ENCODE measurements at places on chromosomes 4 and X.

DNA sequence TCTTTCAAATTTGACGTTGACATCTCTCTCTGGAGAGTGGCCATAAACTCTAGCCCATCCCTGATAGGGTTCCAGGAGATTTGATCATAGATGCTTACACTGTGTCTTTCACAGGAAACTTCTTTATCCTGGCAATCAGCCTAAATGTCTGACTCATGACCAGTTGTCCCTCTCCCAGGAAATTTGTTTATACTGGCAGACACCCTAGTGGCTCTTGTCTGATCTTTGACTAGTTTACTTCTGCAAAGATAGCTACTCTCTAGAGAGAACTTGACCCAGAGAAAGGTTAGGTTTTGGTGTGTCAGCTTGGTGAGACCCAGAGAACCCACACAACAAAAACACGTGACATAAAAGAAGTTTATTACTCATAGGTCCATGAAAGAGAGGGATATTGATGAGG, 509.8 kb downstream of the CENPC start:
- DNase-seq = no peak

- no peak for DNase-seq
Observed at GRCh38 chrX:130103605-130104004, 6.7 kb downstream of the ELF4 start.

DNA sequence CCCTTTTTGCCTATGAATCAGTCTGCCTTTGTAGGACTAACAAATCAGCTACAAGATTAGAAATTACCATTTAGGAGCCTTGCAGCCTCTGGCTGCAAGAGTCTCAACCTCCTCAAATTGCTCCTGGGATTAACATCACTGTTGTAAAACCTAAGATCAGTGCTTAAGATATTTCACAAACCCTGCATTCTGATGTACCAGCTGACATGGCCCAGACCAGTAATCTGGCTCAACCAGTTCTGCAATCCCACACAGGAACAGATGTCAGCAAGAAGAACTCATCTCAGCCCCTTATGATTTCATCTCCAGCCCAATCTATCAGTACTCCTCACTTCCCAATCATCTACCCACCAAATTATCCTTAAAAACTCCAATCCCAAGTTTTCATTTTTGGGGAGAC, 32.5 kb upstream of the AADAT start:
- DNase-seq = no peak

- DNase-seq = no peak
Observed at GRCh38 chr4:111807576-111807975, 337.7 kb upstream of the FAM241A start.

DNA sequence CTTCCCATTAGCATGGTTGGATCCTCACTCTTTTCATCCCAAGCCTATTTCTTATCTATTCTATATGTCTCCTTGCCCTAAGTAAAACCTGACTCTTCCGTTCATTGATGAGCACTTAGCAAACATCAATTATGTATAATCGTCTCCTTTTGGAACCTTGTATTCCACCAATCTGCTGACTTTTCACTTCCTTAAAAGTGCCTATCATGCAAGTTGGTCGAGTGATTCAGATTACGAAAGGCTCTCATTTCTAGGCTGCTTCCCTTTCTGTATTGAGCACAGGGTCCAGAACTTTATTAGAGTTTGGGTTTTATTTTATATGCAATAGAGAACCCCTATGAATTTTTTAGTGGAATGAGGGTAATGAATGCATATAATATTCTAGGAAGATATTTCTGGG, 27.1 kb upstream of the ALB start:
- DNase-seq = no peak

DNA sequence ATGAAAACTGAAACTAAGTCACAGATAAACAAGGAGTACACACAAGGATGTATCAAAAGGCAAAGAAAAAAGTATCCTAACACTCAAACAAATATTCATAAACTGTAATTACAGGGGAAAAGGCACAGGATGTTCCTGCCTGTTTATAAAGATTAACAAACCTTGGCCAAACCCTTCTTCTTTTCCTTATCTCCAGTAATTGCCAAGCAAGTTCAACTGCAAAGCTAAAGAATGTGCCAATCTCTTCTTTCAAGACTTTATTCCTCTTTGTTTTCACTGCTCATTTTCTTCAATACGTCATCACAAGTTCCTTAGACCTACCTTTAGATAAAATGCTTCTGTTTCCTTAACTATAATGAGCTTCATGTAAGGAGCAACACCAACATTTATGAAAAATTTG, 171.2 kb downstream of the AMELX start:
- DNase-seq = no peak

GRCh38 chr4:24896056-24896455, 16.8 kb downstream of the CCDC149 start:
- DNase-seq = no peak

All from activated CD4-positive, alpha-beta T cell treated with anti-CD3 and anti-CD28 coated beads, Interleukin-2, amount 50 U/mL, for 4 hours (primary cell).